ENCODE measurements at places on chromosomes 4 and X.

- DNase-seq, result no peak
Observed at GRCh38 chr4:150217192-150217591, 138.9 kb downstream of the DCLK2 start.

DNA sequence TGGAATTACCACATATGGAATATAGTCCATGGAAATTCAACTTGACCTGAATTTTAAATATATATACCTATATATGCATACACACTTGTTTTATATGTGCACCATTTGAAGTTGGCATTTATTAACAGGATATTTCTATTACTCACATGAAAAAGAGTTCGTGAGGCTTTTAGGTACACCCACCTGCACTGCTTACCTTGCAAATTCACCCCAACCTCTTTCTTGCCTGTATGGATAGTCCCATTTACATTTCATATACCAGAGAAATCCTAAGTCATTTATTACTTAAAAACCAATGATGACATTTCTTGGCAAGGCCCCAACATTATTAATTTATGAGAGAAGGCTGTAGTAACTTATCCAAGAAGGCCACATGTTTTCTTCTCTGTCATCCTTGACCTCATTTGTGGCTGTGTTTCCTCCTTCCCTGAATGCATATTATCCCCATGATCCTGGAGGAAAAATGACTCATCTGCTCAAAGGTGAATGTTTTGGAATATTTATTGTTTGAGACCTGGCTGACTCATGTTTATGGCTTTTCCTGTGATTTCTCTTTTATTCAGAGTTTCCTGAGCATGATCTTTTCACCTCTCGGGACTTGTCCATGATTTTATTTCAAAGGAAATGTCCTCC is 62.2 kb upstream of the FAM241A start:
- DNase-seq, result no peak

DNA sequence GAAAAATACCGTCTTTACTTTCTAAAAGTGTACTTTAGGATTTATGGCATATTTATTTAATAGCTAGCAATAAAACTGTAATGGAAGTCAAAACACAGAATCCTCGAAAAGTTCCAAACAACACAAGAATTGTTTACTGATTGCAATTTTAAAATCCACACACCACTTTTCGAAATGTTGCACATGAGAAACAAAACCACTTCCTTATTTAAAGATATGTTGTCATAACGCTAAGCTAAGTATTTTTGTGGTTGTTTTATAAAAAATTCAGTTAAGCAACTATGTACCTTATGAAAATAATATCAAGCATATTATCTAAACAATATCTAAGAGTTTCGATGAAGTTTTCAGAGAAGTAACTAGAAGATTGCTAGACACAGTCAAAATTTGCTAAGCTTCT is 344 bp downstream of the TMPRSS11D start:
- no peak for DNase-seq

DNA sequence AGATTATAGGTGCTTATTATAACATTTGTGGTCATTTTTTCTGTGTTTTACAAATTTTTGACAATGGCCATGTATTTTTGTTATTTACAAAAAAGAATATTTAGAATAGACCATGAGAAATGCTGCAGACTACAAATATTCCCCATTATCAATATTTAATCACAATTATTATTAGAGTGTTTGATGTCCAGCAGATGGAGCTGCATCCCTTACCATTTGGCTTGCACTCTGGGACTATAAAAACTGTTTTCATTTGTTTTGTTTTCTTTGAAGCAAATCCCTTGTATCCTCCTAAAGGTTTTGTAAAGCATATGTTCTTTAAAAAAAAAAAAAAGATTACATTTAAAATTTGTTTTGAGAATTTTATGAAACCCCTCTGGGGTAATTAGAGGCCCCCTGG is 85.6 kb upstream of the CXorf66 start:
- no peak for DNase-seq

DNA sequence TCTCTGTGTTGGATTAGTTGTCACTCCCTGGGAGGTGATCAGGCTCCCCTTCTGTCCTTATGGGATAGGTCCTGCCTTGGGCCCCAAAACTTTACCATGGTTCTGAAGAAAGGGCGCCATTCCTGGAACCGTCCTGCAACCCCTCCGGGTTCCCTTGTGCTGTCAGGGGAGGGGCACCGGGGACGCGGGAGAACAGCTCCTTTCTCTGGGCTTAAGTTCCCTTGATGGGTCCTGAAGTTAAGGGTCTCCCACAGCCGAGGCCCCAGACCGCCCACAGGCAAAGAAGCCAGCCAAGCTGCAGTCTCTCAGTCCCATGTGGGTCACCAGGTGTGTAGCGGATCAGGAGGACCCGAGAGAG is 44.8 kb downstream of the UGT2A3 start:
- no peak for DNase-seq

DNA sequence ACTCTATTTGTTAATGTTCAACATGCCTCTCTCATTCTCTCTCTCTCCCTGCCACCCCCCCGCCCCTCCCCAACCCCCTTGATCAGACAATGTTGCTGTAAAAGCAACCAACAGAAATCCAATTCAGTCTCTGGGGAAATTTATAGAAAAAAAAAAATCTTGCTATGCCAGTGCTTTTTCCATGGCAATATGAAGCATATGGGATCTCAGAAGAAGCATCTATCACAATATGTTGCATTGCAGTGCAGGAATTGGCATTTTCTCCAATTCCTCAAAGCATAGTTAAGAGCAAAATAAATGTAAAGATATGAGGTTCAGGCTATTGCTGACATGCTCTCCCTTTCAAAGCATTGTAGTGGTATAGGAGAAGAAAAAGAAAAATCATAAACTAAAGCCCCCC is 90.9 kb upstream of the LDB2 start:
- DNase-seq, result no peak

DNA sequence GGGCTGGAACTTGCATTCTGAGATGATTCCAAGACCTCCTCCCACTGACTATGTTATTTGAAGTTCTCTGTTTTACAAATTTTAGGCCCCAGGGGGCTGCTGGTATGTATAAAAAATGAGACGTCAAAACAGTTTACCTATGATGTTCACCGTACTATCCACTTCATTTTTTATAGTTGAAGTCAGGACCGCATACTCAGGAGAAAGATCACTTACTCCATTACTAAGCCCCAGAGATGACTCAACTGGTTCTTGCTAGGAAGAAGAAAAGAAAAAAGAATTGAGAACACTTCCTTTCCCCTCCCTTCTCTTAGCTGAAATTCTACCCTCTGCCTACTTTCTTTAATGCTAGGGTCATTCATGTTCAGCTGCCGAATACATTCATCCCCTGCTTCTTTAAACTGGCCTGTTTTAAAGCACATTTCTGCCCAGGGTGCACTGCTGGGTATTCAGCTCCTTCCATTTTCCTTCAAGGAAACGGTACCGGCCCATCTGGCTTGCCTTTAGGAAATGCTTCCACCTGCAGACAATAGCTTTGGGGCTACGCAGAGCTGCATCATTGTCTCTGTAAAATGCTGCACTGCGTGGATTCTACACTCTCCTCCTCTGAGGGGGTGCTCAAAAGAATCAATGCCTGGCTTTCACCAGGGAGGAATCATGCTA is 66.2 kb downstream of the IRF2 start:
- DNase-seq, result no peak

DNA sequence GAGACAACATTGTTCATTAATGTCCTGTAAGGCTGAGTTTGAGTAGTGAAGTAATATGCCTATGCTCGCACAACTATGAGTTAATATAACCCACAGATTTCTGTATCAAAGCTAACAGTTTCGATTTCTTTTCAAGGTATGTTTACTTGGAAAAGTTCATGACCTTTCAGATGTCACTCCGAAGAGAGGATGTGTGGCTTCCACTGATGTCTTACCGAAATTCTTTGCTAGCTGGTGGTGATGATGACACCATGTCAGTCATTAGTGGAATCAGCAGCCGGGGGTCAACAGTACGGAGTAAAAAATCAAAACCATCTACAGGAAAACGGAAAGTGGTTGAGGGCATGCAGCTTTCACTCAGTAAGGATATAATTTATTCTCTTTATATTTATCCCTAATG is 124.9 kb downstream of the STAG2 start:
- no peak for DNase-seq

GRCh38 chr4:128320656-128321055 is 33.0 kb upstream of the PGRMC2 start:
- no peak for DNase-seq

DNA sequence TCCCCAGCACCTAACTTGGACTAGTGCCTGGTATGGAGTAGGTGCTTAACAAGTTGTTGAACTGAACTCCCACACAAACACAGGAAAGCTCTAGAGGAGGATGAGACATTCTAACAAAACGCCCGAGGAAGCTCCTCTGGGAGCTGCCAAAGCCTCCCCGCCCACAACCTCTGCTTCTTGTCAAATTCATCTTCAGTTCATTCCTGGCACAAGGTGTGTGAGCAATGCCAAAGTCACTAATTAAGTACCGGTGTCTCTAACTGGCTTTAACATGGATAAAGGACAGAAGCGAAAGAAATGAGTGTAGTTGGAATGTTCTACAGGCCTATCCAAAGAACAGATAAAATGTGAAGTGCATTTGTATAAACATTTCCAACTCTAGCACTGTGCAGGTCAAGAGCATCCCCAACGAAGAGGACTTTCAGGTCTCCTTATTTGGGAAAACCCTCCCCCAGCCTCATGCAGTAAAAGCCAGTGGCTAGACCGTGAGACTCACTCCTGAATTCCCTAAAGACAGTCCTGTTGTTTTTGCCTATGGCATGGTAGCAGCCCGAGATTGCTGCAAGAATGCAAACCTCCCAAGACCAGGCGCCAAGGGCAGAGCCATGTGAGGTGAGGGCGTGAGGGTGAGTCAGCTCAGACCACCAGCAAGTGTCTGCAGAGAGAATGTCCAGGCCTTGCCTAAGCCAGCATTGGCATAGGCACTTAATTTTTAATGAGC is 72.2 kb upstream of the KLF3 start:
- DNase-seq, result no peak

DNA sequence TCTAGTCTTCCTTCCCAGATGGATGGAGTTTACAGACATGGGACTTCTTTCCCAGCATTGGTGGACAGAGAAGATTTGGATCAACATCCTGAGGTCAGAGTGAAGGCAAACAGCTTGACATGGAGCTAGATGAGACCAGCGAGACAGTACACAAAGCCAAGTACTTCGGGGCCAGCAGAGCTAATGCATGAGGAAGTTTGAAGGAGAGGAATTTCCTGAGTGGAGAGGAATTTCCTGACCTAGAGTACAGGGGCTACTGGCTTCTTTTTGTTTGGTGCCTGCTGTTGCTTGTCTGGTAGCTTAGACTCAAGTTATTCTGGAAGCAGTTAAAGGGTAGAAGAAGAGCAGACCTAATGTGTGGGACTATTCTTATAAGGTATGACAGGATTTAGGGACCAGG is 69.1 kb upstream of the EOLA2 start:
- DNase-seq, result no peak

DNA sequence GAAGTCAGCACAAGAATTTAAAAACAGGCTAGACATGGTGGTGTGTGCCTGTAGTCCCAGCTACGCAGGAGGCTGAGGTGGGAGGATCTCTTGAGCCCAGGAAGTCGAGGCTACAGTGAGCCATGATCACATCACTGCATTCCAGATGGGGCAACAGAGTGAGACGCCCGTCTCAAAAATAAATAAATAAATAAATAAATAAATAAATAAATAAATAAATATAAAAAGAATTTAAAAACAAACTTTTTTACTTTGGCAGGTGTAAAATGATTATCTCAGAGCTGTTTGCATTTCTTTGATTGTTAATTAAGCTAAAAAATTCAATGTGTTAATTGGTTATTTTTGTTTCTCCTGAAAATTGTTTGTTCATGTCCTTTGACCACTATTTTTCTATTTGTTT is 97.5 kb upstream of the RPS6KA3 start:
- DNase-seq, result no peak

GRCh38 chr4:93480452-93480851 is 348.1 kb upstream of the ATOH1 start:
- DNase-seq, result no peak

DNA sequence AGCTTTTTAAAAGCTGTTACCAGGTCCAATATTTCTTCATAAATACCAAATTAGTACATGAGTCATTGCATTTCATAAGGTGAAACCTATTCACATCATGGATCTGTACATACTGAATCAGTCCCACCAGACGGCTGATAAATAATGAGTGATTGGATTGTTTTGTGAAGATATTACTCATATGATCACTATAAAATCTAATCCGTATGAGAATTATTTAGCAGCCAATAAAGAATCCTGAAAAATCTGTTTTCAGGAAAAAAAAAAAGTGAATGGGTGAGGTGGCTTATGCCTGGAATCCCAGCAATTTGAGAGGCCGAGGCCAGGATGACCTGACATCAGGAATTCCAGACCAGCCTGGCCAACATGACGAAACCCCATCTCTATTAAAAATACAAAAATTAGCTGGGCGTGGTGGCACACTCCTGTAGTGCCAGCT is 438.1 kb downstream of the INPP4B start:
- DNase-seq, result no peak

DNA sequence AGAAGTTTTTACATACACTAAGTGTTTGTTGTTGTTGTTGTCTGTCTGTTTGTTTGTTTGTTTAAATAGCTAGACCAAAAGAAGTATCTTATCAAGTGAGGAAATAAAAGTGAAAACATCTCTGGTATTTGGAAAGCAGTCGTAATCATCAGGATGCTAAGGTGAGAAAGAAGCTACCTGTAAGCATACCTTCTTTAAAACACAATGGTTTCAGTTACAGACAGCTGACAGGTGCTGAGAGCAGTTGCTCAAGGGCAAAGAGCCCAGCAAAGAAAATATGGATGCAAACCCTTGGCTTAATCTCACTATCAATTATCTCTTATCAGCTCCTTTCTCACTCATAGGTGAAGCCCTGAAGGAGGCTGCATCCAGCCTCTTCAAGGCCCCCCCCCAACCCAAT is 42.8 kb upstream of the FBXW7 start:
- DNase-seq, result no peak

GRCh38 chr4:15704129-15704528 is 1.3 kb downstream of the BST1 start:
- no peak for DNase-seq

- DNase-seq, result no peak
Observed at GRCh38 chr4:930827-931193, 1.3 kb downstream of the GAK start.

Measured in hypothalamus (tissue), 51 donors.